NCI-H524 (cell line): ENCODE measurements at places on chromosomes 5 and 9.
A peak's percentile ranks its signal among the peaks of the same experiment; 100 is the strongest.

DNA sequence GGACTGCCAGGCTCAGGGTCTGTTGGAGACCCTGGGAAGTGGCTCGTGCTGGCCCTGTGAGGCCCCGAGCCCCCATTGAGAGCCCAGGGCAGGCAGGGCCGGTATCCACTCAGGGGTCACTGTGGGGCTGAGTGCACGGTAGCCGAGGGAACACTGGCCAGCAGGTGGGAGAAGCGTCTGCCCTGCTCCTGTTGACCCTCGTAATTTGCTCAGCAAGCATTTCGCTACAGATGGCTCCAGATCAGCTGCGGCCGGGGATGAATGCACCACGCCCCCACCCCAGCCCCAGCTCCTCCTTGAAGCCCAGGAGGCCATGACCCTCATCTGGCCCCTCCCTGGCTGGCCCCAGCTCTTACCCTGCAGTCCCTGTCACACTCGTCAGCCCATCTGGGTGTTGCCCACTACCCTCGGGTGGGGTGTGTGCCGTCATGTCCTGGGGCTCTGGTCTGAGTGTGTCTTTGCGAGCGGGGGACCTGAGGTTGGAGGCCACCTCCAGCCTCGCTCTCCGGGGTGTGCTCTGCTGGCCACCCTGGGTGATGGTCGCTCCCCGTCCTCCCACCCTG, 6.1 kb upstream of the NRARP start:
- no peak for DNase-seq

DNA sequence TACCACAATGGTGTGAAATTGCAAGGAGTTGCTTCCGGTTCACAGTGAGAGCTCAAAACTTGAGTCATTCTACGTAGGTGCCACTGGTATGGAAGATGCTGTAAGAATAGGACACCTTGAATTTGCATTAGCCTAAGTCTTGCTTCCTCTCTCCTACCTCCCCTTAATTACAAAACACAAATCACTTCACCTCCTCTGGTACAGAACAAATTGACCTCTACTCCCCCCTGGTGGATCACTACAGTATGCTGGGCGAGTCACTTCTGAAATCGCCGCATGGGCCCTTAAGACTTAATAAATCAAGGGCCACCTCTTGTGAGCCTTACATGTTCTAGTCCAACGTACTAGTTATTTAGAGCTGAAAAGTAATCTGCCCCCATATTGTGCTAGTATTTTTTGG, 145.3 kb upstream of the SMARCA2 start:
- DNase-seq, result peak; percentile 56

GRCh38 chr9:86741311-86742208, 205.7 kb downstream of the GAS1 start:
- DNase-seq, result no peak

- DNase-seq, result no peak
Observed at GRCh38 chr5:82785882-82786509, 291.2 kb downstream of the TMEM167A start.

GRCh38 chr9:28014212-28014611, 440.9 kb upstream of the C9orf72 start:
- peak; percentile 3 for DNase-seq

DNA sequence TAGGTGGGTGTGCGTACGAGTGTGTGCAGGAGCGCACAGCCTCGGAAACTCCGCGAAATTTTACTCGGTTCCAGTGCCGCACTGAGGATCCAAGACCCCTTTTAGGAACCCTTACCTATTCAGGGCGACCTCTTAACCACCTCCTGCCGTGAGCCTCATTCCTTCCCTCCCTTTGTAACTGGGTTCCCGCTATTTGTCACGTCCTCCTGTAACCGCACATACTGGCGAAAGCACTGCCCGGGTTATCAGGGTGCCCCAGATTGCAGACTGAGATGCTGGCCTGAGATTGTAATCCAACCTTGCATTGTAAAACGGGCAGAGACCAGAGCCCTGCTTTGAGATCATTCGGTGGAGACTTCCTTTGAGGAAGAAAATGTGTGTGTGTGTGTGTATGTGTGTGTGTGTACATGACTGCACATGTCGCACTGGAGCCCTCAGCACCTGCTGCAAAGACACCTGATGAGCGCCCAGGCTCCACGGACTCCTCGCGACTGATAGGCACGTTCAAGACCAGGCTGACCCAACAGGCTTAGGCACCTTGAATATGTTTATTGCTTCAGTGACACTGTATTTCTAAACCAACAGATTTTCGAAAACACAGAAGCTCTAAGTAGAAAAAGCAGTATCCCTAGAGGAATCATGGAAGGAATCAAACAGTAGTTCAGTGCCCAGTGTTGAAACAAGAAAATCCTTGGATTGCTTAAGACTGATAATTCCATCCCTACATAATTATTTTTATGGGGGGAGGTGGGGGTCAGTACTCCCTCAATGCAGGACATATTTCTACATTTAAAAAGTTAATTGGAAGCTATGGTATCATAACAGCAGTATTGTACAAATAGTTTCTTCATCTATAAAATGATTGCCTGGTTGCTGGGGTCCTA, 86.5 kb upstream of the TNFAIP8 start:
- peak; percentile 38 for DNase-seq

DNA sequence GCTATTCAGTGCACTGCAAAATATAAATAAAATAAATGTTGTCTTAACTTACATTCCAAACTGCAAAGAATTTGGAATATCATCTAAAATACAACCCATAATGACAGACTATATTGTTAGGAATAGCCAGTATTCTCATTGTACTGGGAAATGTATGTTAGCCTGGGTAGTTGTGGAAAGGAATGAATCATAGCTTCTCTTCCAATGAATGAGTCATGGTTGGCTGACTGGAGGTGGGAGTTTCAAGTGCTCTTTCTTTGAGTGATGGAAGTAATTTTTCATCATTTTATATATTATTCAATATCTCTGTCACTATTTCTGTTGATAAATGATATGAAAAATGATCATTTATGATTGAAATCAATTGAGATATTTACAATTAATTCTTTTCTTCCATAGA, 158.6 kb upstream of the ARRDC3 start:
- no peak for DNase-seq

- DNase-seq, result no peak
Observed at GRCh38 chr9:34863426-34863825, 94.7 kb upstream of the PHF24 start.

- peak; percentile 52 for DNase-seq
Observed at GRCh38 chr5:88685591-88686541, 197.1 kb downstream of the MEF2C start.
